ENCODE measurements at places on chromosomes 6 and 20.

DNA sequence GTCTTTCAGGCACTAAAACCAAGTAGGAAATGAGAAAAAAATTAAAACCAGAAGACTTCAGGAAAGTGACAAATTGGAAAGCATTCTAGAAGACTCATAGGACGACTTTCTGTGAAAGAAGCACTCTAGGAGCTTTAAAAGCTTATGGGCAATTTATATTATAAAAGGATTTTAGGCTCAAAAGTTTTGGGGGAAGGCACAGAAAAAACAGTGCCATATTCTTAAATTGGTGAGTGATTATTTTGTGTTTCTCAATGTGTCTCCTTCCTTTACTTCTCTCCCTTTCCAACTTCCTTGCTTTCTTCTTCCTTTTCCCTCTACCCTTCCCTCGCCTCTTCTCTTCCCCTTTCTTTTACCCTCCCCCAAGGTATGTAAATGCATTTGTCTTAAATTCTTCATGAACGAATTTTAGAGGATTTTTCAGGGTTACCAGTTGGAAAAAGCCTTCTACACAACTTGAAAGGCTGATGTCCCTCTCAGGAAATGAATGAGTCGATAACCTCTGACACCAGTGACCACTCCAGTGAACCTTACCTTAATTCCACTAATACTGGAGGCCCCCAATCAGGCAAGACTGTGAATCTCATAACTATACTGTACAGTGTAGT, 2.6 kb upstream of the LIN28B start:
- DNase-seq, result no peak

- no peak for DNase-seq
Observed at GRCh38 chr20:44428174-44429016, 47.3 kb upstream of the TTPAL start.

DNA sequence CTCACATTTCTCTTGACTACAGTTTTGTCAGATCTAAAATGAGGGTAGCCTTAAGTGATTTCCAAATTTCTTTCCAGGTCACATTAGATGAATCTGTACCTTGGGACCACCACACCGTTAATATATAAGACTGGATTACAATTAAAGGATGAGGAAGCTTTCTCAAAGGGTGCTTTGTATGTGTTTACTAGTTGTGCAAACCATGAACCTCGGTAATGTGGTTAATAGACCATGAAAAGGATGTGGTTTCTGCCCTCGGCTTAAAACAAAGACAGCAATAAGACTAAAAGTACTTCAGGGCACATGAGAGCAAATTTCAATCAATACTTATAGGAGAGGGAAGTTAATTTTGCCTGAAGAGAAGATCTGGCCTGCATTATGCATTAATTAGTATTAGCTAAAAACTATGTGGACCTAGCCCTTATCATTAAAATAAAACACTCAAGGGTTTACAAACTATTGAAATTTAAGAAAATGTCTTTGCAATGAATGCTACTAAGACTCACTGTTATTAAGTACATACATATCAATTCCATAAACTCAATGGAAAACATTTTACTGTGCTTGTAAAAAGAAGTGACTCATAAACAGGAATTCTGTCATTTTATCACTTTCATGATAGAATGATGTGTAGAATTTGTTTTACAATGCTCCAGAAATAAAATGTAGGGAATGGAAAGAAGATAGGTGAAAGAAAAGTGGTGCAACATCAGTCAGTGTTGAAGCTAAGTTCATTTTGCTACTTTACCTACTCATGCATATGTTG, 936 bp upstream of the TMX4 start:
- no peak for DNase-seq

GRCh38 chr6:139546106-139546472, 171.6 kb upstream of the CITED2 start:
- no peak for DNase-seq

- DNase-seq, result no peak
Observed at GRCh38 chr6:106790149-106790770, 160.9 kb downstream of the QRSL1 start.

DNA sequence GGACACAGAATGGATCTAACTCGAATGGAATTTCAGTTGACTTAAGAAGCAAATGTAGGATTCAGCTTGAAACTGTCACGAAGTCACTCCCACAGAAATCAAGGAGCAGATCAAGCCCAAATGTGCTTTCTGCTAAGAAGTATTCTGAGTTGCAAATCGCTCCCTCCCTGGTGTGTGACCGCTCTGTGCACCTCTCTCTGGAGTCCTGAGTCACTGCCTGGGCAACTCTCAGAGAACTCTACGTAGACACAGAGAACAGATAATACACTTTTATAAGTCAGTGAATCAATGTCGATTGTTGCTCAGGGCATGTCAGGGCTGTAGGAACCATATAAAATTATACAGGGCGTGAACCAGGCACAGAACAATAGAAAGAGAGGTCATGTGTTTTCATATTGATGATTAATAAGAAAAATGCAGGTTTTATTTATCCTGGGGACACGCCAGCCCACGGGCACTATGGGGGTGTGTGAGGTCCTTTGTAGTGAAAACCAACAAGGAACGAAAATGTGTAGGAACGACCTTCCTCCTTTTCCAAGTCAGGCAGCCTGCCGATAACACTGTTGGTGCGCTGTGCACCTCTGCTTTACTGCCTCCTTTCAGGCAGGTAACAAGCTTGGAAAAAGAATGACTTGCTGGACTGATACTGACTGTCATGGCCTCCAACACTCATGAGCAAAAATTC, 248.1 kb upstream of the FOXQ1 start:
- no peak for DNase-seq

DNA sequence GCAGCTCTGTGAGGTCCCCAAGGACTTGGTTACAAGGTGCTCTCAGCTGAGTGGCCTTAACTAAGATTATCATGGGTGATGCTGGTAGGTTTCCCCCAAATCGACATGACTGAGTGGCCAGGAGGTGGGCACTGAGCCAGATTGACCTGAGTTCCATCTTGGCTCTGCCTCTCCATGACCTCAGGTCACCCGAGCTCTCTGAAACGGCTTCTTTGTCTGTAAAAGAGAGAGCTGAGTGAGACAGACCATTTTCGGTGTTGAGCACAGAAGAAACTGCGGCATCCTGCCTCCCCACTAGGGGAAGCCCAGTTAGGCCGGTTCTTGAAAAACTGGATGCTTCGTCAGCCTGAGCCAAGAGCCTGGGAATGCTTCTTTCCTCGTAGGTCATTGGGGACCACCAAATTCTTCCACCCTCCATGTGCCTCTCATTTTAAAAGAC, 14.1 kb upstream of the STX16 start:
- DNase-seq, result no peak

DNA sequence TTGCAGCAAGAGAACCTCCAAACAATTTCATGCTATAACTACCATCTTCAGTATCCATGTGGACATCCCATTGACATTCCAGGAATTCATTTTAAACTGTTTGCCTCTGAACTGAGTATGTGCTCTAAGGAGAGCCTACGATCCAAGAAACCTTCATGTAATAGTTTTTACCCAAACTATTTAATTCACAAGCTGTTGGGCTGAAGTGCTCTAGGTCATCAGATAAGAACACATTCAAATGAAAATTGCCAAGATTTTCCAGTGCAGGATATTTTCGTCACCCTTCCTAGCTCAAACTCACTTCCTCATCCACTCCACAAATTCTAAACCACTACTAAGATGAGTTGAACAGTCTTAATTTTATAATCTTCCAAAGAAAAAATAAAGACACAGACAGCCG, 12.8 kb downstream of the RSPO3 start:
- no peak for DNase-seq

DNA sequence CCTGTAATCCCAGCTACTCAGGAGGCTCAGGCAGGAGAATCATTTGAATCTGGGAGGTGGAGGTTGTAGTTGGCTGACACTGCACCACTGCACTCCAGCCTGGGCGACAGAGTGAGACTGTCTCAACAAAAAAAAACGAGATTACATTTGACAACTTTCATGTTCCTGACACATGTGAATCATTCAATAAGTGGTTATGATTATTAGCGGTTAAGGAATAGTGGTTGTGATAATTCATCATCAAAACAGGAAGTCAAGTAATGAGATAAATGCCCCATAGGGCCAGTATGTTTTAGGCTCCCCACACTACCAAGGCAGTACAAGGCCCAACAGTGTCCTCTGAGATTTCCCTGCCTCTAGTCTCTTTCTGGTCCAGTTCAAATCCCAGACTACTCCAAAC, 2.5 kb downstream of the HDDC2 start:
- DNase-seq, result no peak

Measured in NCI-H2081 treated with DMSO at 0.1 percent for 48 hours (cell line).